ENCODE measurements at places on chromosomes 7 and 10.
A peak's percentile ranks its signal among the peaks of the same experiment; 100 is the strongest.

DNA sequence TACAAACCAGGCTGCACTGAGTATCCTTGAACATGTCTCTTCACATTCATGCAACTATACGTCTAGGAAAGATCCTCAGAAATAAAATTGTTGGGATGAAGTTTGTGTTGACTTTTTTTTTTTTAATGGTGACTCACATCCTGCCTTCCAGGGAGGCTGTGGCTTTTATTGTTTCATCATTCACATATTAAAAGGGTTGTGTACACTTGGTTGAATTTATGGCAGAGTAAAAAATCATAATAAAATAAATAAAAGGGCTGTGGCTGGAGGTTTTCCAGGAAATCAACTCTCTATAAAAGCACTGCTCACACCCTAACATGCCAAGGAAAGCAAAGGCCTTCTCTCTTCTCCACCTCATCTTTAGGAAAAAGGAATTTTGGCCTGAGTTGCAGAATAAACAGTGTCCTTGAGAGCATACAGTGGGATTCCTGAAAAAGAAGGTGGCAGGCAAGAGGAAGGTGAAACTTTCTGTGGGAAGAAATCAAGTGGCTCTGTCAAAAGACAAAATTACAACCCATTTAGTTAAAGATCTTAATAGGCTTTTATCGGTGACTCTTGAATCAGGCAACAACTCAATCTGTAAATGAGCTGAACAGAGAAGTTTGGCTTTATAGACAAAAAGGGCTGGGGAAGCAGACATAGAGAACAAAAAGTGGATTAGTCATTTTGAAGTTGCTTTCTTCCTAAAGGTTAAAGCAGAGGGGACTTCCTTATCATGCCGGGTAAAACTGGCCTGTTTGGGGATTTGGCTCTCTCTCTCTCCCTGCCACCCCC lies 41.6 kb upstream of the FHIP2A start:
- no peak for DNase-seq

DNA sequence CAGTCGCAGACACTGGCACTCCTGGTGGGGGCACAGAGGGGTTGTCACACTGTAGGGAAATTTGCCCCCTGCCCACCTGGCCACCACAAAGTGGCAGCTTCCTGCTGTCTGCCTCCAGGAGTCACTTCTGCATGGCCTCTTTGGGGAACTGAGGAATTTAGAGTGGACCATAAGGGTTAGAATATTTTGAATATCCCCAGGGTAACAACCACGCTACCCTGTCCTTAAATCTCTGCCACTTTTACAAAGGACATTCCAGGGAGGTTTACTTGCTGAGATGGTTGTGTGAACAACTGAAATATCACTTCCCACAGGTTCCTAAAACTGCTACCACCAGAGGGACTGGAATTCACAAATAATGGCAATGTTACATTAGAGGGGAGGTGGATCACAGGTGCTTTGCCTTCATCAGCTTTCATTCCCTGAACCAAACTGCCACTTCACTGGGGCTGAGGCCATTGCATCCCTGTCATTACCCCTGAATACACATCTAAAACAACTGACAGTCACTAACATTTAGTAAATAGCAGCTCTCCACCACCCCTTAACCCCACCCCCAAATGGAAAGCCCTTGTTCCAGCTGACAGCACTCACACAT lies 88.1 kb upstream of the IFRD1 start:
- DNase-seq: no peak

- no peak for DNase-seq
These were observed 537.5 kb downstream of the GPAM start for GRCh38 chr10:111646021-111646420.

- no peak for DNase-seq
These were observed 26.1 kb downstream of the KLRG2 start for GRCh38 chr7:139457153-139457946.

DNA sequence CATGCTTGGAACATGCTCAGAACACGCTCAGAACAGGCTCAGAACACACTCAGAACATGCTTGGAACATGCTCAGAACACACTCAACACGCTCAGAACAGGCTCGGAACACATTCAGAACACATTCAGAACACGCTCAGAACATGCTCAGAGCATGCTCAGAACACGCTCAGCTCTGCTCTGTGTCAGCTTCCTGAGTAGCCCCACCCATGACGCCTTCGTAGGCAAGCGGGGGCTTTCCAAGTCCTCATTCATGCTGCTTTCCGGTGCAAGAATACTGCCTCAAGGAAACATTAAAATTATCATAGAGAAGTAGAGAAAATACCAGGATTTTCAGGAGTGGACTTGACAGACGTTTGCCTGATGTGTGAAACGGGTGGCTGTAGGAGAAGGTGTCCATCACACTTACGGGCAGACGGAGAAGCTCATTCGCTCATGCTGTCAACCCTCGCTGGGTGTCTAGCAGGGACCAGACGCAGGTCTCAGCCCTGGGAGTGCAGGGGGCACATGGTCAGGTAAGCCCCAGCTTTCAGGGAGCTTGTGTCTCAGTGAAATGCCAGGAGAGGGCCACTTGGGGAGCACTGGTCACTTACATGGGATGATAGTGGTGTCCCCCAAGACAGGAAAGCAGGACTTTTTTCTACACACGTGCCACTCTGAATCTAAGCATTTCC lies 24.7 kb downstream of the EN2 start:
- no peak for DNase-seq

DNA sequence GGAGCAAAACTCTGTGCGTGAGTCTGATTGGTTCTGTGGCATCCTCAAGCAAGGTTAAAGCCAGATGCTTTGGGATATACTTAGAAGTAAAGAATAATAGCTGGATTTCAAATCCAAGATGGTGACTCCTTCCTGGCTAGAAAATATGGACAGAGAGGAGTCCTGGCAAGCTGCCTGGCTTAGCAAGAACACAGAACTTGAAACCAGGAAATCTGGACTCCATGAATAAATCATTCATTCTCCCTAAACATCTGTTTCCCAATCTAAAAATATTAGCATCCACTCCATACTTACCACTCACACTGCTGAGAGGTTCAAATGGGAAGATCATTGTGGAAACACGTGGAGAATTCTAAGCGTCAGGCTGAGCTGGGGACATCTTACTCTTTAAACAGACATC lies 1074.1 kb upstream of the AUTS2 start:
- no peak for DNase-seq

- DNase-seq: no peak
These were observed 106.4 kb upstream of the SDK1 start for GRCh38 chr7:3194501-3195141.

DNA sequence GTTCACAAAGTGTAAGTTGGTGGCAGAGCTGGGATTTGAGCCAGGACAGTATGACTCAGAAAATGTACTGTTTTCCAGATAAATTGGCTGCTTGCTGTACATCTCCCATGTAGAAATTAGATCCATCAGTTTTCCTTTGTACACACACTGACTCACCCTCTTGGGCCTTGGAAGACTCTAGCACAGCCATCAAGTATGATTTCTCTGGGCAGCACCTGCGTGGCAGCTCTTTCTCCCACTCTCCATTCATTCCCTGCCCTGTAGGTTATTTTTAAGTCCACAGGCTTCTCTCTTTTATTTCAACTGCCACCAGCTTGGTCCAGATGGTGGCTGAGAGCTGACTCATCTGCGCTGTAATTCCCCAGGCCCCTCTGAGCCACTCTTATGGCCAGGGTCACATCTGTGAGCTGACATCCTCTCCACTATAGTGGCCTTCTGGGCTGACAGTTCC lies 28.3 kb upstream of the SDK1 start:
- DNase-seq: no peak

DNA sequence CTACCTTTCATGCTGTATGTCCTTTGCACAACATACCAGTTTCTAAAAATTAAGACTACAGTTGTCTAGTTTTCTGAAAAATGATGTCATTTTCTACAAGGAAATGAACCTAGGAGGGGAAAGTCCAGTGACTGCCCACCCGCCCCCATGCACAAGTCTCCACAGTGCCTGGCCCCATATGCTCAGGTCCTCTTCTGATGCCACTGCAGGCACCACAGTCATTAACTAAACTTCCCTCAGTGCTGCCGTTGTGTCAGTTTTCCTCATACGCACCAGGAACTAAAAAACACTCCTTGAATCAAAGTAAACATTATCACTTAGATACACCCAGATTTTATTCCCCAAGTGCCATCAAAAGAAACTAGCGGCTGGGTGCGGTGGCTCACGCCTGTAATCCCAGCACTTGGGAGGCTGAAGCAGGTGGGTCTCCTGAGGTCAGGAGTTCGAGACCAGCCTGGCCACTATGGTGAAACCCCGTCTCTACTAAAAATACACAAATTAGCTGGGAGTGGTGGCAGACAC lies 6.9 kb upstream of the TNS3 start:
- no peak for DNase-seq

DNA sequence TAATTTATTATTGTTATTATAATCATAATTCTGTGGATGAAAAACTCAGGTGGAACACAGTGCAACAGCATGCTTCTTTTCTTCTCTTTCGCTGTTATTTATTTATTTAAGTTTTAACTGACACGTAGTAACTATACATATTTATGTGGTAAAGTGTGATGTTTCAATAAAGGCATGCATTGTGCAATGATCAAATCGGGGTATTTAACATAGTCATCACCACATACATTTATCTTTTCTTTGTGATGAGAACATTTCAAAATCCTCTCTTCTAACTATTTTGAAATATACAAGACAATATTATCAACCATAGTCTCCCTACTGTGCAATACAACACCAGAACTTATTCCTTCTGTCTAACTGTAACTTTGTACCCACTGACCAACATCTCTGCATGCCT lies 152.5 kb upstream of the LYZL1 start:
- no peak for DNase-seq

GRCh38 chr10:49138361-49138891 lies 4.6 kb upstream of the FAM170B start:
- no peak for DNase-seq

DNA sequence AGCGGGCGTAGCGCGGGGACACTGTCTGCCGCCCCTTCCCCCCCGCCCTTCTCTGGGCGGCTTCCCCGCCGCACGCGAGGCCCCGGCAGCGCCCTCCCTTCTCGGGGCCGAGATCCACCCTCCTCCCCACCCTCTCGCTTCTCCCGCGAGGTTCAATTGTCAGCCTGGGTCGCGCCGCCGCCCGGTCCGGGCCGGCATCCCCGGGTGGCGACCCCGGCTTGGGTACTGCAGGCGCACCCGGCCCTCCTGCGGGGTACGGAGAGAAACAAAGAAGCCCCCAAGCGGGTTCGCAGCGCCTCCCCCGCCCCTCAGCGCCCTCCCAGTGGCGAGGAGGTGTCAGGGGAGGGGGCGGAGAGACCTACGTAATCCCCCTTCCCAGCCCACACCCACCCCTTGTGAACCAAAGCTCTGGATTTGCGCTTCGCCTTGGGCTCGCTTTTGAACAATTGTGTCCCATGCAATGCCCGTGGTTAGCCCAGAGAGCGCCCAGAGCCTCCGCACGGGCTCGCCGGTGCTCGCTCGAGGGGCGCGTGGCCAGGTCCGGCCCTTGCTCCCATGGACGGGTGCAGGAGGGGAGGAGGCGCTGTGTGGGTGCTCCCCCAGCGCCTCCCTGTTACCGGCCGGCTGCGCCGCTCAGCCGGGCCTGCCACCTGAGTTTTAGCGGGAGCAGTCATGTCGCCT lies 634 bp downstream of the HECW1 start:
- peak; percentile 5 for DNase-seq

GRCh38 chr10:123073187-123073586 lies 62.6 kb upstream of the HMX3 start:
- no peak for DNase-seq

- no peak for DNase-seq
These were observed 12.1 kb upstream of the LAMB1 start for GRCh38 chr7:108014747-108015682.

GRCh38 chr10:47067949-47068940 lies 157.0 kb downstream of the PTPN20 start:
- no peak for DNase-seq

DNA sequence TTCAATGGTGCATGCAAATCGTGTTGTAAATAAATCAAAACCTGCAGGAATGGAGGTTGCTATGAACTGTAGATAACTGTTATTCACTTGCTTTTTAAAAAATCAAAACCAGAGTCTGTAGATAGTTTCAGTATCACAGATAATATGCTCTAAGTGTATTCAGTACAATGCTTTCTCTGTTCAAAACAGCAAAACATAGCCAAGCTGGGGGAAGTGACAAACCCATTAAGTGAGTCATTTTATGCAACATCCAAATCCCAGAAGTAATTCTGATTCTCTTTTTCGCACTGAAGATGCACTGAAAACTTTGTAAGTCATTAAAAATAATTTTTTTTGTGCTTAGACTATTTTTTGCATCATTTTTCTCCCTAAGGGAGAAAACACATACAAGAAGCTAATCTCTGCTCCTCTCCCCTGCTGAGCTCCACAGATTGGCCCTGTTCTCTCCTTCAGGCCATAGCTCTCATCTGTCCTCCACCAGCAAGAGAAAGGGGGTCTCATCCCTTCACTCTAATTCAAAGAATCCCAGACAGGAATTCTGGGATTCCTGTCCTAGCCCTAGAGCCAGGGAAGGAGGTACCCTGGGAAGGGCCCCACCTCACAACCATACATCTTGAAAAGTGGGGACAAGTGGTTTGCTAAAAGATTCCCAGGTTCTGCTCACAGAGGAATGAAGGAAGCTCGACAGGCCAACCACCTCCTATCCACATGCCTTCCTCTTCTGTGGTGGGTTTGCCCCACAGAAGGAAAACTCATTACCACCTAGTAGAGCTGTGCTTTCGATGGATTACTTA lies 4.9 kb downstream of the PRTFDC1 start:
- no peak for DNase-seq

DNA sequence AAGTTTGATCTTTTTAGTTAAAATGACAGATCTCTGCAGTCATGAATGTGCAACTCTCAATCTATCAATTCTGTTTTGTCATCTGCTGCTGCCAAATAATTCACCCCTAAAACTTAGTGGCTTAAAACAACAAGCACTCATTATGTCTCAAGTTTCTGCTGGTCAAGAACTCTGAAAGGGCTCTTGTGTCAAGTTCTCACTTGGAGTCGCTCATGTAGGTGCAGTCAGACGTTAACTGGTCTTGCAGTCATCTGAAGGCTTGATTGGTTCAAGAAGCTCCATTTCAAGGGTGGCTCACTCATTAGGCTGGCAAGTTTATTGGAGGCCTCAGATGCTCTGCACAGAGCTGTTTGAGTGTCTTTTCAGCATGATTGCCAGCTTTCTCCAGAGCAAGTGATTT lies 28.5 kb upstream of the LRRC72 start:
- no peak for DNase-seq

DNA sequence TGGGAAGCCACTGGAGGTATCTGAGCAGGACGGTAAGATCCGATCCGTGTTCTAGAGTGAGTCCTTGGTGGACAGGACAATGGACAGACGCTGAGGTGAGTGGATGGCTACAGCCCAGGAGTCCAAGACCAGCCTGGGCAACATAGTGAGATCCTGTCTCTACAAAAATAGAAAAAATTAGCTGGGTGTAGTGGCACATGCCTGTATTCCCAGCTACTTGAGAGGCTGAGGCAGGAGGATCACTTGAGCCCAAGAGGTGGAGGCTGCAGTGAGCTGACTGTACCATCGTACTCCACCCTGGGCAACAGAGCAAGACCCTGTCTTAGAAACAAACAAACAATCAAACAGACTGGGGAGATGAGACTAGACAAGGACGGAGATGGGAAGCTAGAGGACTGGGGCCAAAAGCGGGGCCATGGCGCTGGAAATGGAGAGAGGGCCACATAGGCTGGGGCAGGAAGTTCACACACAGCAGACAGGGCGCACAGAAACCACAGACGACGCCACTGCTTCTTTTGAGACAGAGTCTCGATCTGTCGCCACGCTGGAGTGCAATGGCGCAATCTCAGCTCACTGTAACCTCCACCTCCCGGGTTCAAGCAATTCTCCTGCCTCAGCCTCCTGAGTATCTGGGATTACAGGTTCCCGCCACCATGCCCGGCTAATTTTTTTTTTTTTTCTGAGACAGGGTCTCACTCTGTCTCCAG lies 24.7 kb downstream of the DAGLB start:
- DNase-seq: no peak
